Stimulated activated CD4-positive, alpha-beta T cell treated with anti-CD3 and anti-CD28 coated beads, Interleukin-2, amount 100 ng/mL, for 24 hours (primary cell): ENCODE measurements at places on chromosomes 5 and 9.

DNA sequence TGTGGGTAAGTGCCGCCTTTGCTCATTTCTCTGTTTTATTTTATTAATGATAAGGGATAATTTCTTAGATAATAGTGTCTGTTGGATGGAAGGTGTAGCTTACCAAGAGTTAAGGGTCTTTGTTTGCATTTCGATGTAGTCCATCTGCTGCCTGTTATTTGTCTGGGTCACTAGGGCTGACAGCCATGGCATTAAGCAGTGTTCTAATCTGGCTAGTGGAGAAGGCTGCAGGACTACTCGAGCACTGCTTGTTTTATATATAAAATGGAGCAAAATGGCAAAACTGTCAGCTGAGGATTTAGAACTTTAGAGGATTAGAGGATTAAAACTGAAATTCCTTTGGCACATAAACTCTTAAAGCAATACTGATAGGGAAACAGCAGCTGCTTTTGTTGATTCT lies 67.5 kb downstream of the C7 start:
- no peak for DNase-seq

GRCh38 chr9:103804077-103804735 lies 289.9 kb upstream of the SMC2 start:
- no peak for DNase-seq

DNA sequence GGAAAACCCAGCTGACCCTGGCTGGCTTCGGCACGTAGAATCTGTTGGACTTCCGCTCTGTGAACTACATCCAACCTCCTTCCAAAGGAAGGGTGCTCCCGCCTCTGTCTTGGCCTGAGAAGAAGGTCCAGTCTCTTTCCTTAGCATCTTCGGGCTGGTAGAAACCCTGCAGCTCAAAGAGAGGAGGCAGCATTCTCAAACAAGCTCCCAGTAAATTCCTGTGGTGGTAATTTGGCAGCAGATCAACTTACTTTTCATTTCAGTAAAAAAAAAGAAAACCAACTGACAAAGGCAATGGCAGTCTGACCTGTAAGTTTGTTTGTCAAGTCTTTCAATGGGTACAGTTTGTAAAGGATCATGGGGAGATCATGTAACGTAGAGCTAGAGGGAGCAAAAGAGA lies 176.7 kb downstream of the MED10 start:
- DNase-seq: no peak

DNA sequence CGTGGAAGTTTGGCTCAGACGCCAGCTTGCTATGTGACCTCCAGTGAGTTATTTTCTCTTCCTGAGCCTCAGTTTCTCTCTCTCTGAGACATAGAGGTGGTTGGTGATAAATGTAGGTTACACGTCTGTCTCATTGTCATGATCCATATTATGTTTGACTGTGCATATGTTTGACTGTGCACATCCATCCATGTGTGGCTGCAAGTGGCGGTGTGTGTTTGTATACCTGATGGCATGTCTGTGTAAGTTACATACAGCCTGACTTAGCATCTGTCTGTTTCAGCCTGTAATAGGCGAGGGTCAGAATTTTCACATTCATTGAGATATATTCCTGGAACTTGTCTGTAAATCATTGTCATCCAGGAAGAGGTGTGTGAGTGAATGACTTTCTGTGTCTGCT lies 3.3 kb downstream of the SPARC start:
- DNase-seq: no peak

GRCh38 chr9:133064241-133065069 lies 2.7 kb downstream of the CEL start:
- no peak for DNase-seq

DNA sequence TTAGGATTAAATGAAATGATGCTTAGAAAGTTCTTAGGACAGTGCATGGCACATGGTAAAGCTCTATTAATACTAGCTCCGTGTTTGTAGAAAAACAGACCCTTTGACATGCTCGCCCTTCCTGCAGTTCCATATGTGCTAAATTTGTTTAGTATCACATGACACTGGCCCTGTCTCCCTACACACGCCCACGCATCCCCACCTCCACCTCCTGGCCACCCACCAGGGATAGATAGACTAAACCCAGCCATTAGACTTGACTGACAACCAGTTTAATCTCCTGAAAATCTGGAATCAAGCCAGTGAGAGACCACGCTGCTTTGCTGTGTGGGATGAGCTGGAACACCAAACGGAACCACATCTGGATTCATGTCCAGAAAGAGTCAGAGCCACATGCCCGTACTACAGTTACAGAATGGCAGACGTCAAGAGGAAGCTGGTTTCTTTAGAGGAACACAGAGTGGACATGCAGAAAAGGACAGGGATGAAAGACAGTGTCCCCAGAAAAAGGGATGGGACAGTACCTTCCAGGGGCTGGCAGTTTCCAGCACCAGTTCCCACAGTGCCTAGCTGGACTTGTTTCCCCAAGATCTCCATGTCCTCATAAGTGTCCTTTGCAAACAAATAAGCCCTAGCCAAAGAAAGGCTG lies 186.1 kb downstream of the PDZD2 start:
- no peak for DNase-seq

- DNase-seq: no peak
These were observed 1571.2 kb upstream of the C9orf72 start for GRCh38 chr9:29144476-29144875.

DNA sequence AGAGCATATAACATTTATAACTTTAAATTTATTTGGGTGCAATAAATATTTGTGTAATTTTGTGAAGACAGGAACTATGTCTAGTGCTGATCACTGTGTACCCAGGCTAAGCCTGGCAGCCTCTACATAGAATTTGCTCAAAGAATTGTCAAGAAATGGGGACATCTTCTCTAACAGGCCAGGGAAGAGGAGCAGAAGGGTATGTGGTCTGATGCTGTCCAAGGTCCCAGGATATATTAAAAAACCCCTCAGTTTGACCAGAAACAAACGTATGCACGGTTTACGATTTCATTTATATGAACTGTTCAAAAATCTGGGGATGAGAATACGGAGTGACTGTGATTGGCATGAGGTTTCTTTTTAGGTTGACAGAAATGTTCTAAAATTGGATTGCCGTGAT lies 55.9 kb downstream of the MAT2B start:
- no peak for DNase-seq

- no peak for DNase-seq
These were observed 24.4 kb upstream of the RGMB start for GRCh38 chr5:98749046-98749445.

DNA sequence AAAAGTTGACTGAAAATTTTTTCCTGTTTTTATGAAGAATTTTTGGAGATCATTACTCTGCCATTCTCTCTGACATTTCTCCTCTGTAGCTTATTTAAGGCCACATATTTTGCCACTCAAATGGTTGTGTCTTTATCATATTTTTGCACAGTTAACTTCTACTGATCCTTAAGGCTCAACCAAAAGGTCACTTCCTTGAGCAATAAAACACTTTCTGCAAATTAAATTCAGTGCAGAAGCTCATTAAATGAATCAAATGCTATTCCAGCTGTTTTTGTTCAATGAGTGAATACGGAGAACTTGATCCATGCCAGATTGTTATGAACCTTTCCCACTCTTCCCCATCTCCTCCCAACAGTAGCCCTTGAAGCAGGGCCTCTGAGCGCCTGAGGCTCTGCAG lies 93.8 kb upstream of the EPB41L4A start:
- DNase-seq: no peak

DNA sequence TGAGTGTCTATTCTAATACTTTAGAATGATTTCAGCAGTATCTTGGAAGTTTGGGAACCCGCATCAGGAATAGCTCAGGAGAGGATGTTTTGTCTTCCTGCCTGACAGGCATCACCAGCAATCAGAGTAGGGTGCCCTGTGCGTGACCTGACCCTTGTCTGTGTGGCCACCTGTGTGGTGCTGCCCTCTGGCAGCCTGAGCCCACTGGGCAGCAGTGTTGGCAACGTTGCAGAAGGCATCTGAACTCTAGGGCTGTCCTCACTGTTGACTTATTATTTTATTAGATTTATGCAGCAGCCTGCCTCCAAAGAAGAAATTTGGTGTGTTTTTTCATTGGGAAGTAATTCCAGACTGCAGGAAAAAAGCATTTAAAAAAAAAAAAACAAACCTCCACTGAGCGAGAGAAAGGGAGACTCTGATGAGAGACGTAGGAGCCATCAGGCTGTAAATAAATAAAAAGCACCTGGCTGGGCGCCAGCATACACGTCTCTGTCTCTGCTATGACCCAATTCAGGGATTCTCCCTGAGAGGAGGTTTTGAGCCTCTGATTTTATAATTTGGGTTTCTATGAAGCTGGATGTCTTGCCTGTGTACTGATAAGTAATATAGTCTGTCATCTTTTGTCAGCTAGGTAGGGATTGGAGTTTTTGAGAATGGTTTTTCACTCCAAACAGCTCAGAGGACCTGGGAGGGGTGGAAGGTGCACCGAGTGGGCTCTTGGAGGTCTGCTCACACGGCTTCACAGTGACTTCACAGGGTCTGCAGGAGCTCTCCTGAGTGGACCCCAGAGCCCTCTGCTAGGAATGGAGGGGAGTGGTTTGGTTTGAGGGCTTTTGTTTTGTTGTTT lies 49.0 kb downstream of the FAM78A start:
- DNase-seq: no peak

GRCh38 chr9:70438341-70438928 lies 24.0 kb upstream of the KLF9 start:
- DNase-seq: no peak

- DNase-seq: no peak
These were observed 517.7 kb upstream of the WWC1 start for GRCh38 chr5:167773668-167774301.

- DNase-seq: no peak
These were observed 341.9 kb downstream of the GADD45G start for GRCh38 chr9:89946741-89947140.

DNA sequence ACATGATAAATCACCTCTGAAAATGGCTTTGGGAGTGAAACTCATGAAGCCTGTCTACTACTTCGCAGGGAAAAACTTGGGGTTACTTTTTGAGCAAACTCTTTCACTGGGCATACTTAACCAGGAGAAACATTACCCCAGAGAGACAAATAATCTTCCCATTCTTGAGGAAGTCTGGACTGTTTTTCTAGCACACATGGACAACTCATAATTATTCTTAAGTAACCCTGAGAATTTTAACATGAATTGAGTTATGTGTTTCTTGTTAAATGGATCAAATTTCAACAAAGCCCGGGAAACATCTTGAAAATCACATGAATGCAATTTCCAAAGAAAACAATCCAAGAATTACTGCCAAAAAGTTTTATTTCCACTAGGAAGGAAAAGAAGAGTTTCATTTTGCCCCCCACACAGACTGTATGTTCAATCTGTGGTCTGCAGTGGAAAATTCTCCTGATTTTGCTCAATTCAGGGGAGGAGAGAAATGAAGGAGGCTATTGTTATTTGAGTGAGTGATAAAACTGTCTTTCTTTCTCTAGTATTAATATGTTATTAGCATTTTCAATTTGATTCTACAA lies 564.8 kb upstream of the CLINT1 start:
- DNase-seq: no peak

DNA sequence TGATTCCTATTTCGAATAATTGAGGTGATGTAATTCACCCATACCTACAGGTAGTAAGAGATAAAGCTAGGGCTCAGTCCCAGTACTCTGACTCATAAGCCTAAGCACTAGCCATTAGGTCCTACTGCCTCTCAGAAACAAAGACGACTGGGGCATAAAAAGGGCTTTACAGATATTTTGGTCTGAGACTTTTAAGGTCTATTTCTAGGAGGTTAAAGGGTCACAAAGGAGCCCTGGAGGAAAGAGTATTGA lies 69.8 kb downstream of the SGCD start:
- no peak for DNase-seq

- DNase-seq: no peak
These were observed 208.8 kb upstream of the IRX2 start for GRCh38 chr5:2960294-2960693.

GRCh38 chr5:57225553-57225952 lies 51.7 kb downstream of the GPBP1 start:
- DNase-seq: no peak

GRCh38 chr9:89810431-89810830 lies 205.6 kb downstream of the GADD45G start:
- DNase-seq: no peak

DNA sequence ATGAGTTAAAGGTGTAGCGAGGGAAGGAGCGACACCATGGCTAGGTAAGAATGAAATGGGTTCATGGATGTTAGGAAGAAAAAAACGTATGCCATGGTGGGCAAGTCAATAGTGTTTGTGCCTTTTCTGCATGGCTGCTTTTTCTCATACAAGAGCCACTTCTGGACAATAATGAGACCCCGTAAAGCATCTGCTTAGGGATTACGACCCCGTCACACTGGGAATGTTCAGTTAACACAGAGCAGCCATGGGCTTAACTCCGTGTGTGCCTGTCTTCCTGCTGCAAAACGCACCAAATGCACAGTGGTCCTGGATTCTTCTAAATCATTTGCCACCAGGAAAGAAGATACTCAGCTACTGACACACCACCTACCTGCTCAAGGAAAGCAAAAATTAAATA lies 81.8 kb downstream of the NFIB start:
- no peak for DNase-seq

DNA sequence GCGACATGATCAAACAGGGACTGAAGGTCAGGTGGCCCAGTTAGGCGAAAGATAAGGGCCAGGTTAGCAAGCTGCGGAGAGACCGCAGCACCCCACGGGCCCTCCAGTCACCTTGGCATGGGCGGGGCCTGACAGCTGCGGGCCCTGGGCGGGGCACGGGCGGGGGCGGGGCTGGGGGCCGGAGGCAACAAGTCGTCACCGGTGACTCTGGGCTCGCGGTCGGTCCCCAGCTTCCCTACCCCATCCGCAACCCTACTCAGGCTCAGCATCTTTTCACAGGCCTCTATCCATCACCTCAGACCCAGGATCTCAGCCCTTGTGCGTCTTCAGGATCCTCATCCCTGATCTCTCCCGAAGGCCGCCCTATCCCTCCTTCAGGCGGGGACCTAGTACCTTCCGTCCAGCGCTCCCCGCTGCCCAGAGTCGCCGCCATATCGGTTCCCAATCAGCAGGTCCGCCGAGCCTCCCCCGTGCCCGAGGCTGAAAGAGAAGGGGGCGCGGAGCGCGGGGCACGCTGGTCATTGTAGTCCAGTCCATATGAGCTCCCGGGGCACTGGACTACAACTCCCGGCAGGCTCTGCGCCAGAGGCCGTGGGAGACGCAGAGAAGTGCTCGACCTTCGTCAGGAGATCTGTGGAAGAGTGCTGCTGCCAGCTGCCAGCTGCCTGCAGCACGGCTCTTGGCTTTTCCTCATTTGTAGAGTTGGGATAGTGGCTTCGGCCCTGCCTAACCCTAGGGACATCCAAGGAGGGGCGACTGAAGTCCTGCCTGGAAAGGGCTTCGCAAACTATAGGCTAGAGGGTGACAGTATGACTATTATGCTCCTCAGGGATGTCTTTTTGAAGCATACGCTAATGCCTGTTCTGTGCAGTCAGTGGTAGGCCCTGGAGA lies at the start of gene DNAJC18:
Gene DNAJC18, minus strand, starts transcription at position 513 of the 891 bp plus-strand sequence. Its CDS starts 80 bp downstream, at position 433.
- peak; percentile 93 for DNase-seq

GRCh38 chr5:96527768-96528661 lies 95.0 kb upstream of the PCSK1 start:
- no peak for DNase-seq

- DNase-seq: no peak
These were observed 6.2 kb upstream of the VPS13A start for GRCh38 chr9:77170991-77171699.

DNA sequence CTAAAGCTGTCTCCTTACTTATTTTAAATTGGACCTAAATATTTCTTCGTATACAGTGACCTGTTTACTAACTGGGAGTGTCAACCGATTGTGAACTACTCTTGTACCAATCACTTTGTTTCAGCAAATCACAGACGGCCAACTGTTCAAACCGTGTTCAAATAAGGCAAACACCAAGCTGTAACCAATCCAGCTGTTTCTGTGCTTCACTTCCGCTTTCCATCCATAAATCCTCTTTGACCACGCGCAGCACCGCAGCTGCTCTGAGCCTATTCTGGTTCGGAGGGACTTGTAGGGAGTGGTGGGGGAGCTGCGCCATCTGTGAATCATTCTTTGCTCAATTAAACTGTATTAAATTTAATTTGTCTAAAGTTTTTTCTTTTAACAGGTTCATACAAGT lies 4.8 kb upstream of the FAM240B start:
- DNase-seq: no peak
